ENCODE measurements at places on chromosomes 3 and 15. TPM values are rescaled to one million over a fixed set of nuclear protein-coding genes. Genes with fewer than 3 reads are reported as not detected.

The SLC22A14 gene
- polyA plus RNA-seq = 1.1 TPM

DNA sequence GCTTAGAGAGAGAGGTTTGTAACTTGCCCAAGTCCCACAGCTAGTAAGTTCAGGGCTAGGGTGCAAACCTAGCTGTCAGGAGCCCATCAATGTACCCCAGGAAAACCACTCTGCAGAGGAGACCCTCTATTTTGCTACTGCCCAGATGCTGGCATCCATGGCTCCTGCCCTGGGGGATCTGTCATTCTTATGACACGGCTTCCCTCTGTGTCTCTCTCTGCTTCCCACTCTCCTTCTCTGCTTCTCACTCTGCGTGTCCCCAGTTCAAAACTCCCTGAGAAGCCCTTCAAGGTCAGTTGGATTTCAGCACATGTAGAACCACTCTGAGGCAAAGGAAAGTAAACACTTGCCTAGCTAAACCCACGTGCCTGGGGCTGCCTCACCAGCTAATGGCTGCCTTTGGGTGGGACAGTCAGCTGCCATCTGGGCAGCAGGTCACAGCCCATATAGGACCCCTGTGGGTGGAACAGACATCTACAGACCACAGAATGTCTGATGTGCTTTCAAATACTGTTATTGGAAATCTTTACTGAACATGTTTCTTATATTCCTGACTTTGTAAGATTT lies 29.4 kb upstream of the SLCO2A1 start:
- DNase-seq = no peak

- DNase-seq = no peak
These were observed 476 bp downstream of the IP6K2 start for GRCh38 chr3:48716508-48716981.

DNA sequence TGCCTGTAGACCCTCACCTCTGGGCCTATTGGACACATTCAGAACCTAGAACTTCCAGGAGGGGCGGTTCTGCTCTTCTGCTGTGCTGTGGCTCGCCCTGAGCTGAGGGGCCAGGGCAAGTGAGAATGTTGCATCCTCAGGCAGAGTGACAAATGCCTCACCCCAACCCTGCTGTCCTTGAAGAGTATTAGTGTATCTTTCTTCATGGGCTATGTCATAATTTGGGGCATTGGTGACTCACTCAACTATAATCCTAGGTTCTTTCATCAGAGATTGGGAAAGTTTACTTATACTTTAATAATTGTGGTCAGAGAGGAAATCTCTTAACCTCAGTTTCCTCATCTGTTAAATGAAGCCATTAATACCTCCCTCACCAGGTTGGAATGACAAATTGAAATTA lies 143.8 kb downstream of the SV2B start:
- DNase-seq = no peak
